ENCODE measurements at places on chromosomes 6 and 20. TPM values are rescaled to one million over a fixed set of nuclear protein-coding genes. Genes with fewer than 3 reads are reported as not detected.

DNA sequence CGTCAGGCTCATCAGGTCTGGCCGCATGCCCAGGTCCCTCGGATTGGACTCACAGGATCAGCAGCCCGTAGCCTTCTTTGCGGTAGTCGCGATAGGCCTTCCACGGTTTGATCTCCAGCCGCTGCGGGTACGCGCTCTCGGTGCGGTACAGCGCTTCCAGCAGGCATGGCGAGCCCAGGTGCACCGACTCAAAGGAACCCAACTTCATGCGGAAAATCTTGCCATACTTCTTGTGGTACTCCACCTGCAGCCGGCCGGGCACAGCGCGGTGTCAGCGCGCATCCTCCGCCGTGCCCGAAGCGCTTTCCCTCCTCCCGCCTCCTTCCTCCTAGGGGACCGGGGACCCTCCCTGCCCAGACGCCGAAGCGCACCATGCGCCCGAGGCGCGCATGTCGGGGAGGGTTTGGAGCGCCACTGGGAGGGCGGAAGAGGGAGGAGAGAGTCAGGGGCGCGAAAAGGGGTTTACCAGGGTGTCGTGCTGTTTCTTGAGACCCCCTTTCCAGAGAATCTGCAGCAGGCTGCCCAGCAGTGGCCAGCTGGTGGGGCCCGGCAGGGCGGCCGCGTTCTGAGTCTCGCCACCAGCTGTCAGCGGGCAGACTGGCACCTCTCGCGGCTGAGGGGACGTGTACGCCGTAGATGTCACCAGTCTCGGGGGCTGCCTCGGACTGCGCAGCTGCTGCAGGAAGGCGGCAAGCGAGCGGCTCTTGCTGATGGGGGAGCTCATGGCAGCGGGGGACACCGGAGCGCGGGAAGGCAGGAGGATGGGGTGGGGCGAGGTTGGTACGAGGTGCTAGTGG, 732 bp downstream of the CYP24A1 start:
- no peak for DNase-seq
- no peak overlapping the region for H3K4me3 ChIP-seq
- no peaks in the 10 kb centered on the region for H3K36me3 ChIP-seq
- peaks cover 47% of the 10 kb centered on the region for H3K27me3 ChIP-seq
- H3K27ac ChIP-seq, result no peak overlapping the region
- no peaks in the 10 kb centered on the region for H3K4me1 ChIP-seq

GRCh38 chr20:33345342-33345741, 56.0 kb downstream of the CDK5RAP1 start:
- no peaks in the 10 kb centered on the region for H3K4me1 ChIP-seq
- no peaks in the 10 kb centered on the region for H3K36me3 ChIP-seq
- no peak overlapping the region for H3K27ac ChIP-seq
- peaks cover 6% of the 10 kb centered on the region for H3K27me3 ChIP-seq

DNA sequence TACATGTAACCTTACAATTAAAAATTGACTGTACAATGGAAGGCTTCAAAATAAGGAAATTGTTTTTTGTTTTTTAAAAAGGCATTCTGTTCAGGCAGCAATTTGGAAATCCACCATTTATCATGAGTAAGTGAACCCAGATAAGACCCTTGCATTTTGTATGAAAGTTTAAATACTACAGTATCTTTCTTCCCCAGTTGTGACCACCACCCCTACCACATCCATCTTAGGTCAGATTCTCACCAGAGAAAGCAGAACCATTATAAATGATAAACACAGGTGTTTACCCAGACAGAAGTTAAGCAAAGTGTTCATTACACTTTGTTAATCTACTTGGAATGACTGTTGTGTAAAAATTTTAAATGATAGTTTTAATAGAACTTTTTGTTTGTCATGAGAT, 20.2 kb downstream of the SENP6 start:
- no peaks in the 10 kb centered on the region for H3K27me3 ChIP-seq
- no peaks in the 10 kb centered on the region for H3K4me1 ChIP-seq
- DNase-seq, result no peak
- H3K27ac ChIP-seq, result peak overlapping the region; percentile 70

DNA sequence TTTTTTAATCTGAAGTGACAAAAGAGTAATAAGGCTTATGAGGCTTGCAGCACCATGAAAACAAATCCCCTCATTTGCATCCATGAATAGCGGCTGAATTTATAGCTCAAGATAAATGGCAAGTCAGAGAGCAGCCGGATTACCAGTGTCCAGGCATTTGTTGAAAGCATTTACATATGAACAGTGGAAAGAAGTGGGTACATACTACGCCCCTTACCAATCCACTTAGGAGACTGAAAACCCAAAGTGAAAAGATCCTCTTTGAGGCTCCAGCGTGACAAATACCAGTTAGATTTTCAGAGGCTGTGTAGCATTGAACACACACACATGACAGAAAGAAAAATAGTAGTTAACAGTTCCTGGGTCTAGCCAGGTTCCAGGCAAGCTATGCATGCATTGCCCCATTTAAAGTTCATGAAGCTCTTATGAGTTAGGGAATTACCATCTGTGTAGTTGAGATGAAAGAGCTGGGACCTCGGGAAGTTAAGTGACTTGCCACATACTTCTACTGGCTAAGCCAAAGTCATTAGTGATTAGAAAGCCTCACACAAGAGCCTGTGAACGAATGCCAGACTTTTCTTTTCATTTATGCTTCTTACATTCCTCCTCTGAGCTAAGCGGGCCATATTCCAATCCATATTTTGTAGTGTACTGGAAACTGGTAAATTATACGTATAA, 28.3 kb upstream of the NHSL1 start:
- H3K4me3 ChIP-seq, result no peak overlapping the region
- H3K27me3 ChIP-seq, result no peaks in the 10 kb centered on the region
- H3K36me3 ChIP-seq, result no peaks in the 10 kb centered on the region
- no peak for DNase-seq

DNA sequence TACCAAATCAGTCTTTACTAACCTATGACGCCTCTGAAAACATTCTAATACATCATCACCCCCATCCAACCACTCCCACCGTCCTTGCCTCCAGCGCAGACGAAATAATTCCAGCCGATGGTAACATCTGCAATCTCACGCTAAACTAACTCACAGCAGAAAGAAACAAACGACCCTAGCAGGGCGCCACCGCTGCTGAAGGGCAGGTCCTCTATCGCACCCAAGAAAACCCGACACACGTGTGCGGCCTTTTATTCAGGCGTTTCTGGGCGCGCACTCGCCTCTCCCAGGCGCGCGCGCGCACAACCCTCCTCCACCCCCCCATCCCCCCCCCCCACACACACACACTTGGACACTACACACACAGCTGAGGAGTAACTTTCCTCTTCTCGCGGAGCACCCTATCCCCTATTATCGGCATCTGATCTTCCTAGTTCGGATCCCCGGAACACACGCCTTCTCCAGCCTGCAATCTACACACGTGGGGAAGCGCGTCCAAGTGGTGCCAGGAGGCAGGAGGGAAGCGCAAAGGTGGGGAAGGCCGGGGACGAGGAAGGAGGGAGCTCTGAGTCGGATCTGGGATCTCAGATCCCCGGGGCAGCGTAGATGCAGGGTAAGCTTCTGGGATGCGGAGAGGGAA, 1.4 kb downstream of the GFOD1 start:
- peak; percentile 74 for DNase-seq
- no peaks in the 10 kb centered on the region for H3K36me3 ChIP-seq
- H3K27me3 ChIP-seq, result no peaks in the 10 kb centered on the region
- H3K4me3 ChIP-seq, result peak overlapping the region; percentile 63

- no peak overlapping the region for H3K4me3 ChIP-seq
- DNase-seq, result no peak
- no peak overlapping the region for H3K27ac ChIP-seq
- no peaks in the 10 kb centered on the region for H3K27me3 ChIP-seq
- H3K4me1 ChIP-seq, result no peaks in the 10 kb centered on the region
These were observed 90.9 kb downstream of the BMP7 start for GRCh38 chr20:57175397-57176010.

DNA sequence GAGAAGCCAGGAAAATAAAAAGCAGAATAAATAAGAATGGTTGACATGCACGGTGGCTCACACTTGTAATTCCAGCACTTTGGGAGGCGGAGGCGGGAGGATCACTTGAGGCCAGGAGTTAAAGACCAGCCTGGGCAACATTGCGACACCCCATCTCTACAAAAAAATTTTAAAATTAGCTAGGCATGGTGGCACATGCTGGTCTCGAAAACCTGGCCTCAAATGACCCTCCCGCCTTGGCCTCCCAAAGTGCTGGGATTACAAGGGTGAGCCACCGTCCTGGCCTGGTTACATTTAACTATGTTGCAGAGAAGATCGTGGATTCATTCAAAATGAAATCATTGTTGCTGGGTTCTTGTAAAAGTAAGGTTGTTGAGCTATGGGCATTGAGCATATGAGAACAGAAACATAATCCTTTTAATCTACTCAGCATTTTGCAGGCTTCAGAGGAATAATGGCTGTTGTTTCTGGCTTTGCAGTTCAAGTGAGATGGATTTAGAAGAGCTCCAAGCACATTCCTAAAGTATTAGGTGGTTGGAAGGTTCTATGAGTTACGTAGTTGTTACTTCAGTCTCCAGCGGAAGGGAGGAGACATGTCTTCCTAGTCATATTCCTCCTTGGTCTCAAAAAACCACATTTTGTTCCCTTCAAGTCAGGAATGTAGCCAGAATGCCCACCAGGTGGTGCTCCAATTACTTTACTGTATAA, 45.6 kb upstream of the RAB23 start:
- peaks cover 50% of the 10 kb centered on the region for H3K4me1 ChIP-seq
- DNase-seq, result peak; percentile 70
- peak overlapping the region; percentile 91 for H3K27ac ChIP-seq
- no peak overlapping the region for H3K4me3 ChIP-seq
- H3K36me3 ChIP-seq, result no peaks in the 10 kb centered on the region

- H3K27me3 ChIP-seq, result no peaks in the 10 kb centered on the region
- peak; percentile 60 for DNase-seq
- H3K4me1 ChIP-seq, result peaks cover under 1% of the 10 kb centered on the region
- H3K36me3 ChIP-seq, result peaks cover 94% of the 10 kb centered on the region
These were observed 53.1 kb downstream of the DSTN start for GRCh38 chr20:17622851-17623508.

DNA sequence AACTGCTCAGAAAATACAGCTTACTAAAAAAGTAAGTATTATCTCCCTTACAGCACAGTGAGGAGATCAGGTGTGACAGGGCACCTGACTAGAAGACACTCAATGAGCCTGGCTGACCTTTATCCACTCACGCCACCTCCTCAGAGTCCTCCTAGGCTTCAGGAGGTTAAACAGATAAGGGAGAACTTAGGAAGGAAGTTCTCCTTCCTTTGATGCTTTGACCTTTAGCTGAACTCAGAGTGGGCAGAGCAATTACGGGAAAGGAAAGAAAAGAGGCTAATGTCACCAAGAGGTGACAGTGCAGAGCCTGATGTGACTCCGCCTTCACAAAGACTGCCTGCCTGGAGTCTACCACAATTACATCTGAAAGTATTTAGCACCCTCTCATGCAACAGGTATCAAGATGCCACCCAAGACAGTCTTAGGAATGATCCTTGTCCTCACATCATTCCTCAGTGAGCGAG, 36.7 kb downstream of the MAN1A1 start:
- no peak for DNase-seq
- H3K27me3 ChIP-seq, result no peaks in the 10 kb centered on the region
- H3K4me1 ChIP-seq, result peaks cover 29% of the 10 kb centered on the region
- no peak overlapping the region for H3K4me3 ChIP-seq

- H3K4me1 ChIP-seq, result no peaks in the 10 kb centered on the region
- no peak overlapping the region for H3K4me3 ChIP-seq
- no peak overlapping the region for H3K27ac ChIP-seq
- H3K36me3 ChIP-seq, result no peaks in the 10 kb centered on the region
- no peaks in the 10 kb centered on the region for H3K27me3 ChIP-seq
These were observed 345.1 kb downstream of the BTBD3 start for GRCh38 chr20:12262747-12263146.

DNA sequence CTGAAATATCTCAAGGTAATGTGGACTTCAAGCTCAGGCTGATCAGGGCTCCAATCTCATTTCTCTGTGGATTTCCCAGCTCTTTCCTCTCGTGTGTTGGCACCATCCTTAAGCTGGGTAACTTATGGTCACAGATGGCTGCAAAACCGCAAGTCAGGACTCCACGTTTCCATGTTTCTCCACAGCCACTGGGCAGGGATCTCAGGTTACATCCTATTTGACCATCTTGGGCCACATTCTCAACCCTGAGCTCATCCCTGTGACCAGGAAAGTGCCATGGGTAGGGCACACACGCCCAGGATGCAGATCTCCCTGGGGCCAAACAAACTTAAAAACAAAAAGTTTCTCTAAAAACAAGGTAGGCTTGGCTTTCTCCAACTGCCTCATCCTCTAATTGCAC, 15.4 kb downstream of the RPS6KA2 start:
- peaks cover 54% of the 10 kb centered on the region for H3K4me1 ChIP-seq
- H3K27ac ChIP-seq, result no peak overlapping the region

DNA sequence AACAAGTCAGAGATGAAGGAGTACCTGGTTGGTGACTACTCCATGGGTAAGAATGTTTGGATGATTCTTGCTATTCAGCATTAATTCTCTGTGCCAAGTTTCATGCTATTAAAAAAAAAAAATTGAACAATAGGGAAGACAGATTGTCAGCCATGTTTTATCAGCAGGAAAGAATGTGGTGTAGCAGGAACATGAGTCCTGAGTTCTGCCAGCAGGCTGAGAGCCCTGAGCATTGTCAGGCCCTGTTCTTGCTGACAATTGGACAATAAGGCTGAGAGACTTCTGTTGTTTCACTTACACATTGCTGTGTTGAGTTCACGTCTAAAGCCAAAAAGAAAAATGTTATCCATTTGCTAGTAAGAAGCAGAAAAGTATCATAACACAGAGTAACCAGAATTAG, 70.4 kb upstream of the SMIM28 start:
- no peak overlapping the region for H3K4me3 ChIP-seq
- no peaks in the 10 kb centered on the region for H3K36me3 ChIP-seq
- no peak for DNase-seq
- H3K27me3 ChIP-seq, result no peaks in the 10 kb centered on the region

- H3K4me1 ChIP-seq, result peaks cover 49% of the 10 kb centered on the region
- DNase-seq, result no peak
- no peak overlapping the region for H3K4me3 ChIP-seq
- H3K36me3 ChIP-seq, result no peaks in the 10 kb centered on the region
- H3K27me3 ChIP-seq, result no peaks in the 10 kb centered on the region
- H3K27ac ChIP-seq, result peak overlapping the region; percentile 13
These were observed 228.1 kb downstream of the PRL start for GRCh38 chr6:22068561-22069305.

Gene OPRM1
- 3.3 TPM for total RNA-seq

Gene NHSL1
- total RNA-seq, result 7.4 TPM

Gene PRKN
- 14.6 TPM for total RNA-seq

Gene KCNQ5
- total RNA-seq, result 2.1 TPM

Gene EDN1
- total RNA-seq, result 6.4 TPM

Gene DEFB132
- not detected for total RNA-seq

Gene EGFL8
- total RNA-seq, result 8.1 TPM

Gene FAM8A1
- 39.0 TPM for total RNA-seq

Gene FAM210B
- total RNA-seq, result 49.2 TPM

Gene SLC17A2
- total RNA-seq, result not detected

Measured in sigmoid colon (tissue), 7 donors.